Stimulated activated CD4-positive, alpha-beta T cell treated with anti-CD3 and anti-CD28 coated beads, Interleukin-1b, Interleukin-23, amount 100 ng/mL, for 24 hours (primary cell): ENCODE measurements at places on chromosomes 1 and 21.

DNA sequence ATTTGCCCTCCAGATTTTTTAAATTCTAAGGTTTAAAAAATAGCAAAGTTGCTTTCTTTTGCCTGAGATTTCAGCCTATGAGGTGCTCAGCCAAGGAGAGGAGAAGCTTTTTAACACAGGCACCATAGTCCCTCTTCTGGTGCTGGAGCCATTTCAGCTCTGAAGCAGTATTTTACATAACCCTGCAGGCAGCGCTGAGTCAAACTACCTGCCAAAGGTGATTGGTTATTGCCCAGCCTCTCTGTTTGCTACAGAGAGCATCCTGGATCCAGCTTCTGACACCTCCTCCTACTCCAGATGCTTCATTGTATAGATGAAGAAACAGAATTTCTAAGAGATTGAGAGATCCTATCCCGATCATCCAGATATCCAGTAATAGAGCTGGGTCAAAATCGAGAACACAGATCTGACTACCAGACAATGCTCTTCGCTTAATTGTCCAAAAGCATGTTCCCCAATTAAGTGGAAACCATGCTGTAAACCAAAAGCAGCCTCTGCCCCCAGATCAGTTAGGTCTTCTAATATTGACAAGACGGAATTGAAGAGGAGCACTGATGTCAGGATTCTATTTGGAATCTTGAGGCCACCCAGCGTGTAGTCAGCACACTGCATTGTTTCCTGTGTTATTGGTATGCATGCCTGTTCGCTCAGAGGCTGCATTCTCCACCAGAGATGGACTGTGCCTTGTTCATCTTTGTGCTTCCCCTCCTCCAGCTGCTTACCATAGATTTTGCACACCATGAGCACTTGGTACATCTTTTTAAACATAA, 22.1 kb downstream of the RGS8 start:
- no peak for DNase-seq

- no peak for DNase-seq
Observed at GRCh38 chr1:31400393-31400792, 12.6 kb upstream of the SERINC2 start.

DNA sequence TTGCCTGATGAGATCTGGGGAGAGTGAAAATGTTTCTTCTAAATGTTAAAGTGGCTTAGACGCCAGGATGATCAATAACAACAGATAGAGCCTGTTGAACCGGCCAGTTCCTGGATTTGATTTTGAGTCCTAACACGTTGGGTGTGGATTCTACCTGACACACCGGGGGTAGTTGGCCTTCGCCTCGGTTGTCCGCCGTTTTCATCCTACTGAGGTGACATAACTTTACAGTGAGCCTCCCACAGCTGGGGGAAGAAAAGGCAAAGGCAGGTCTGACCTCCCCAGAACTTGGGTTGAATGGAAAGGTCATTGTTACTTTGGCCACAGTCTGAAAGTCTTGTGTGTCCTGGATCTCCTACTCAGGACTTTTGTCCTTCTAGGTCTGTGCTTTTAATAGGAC, 1.1 kb downstream of the PGD start:
- no peak for DNase-seq

GRCh38 chr1:237042892-237043576, 1.1 kb downstream of the RYR2 start:
- no peak for DNase-seq

- no peak for DNase-seq
Observed at GRCh38 chr1:27366113-27366410, 699 bp downstream of the MAP3K6 start.

DNA sequence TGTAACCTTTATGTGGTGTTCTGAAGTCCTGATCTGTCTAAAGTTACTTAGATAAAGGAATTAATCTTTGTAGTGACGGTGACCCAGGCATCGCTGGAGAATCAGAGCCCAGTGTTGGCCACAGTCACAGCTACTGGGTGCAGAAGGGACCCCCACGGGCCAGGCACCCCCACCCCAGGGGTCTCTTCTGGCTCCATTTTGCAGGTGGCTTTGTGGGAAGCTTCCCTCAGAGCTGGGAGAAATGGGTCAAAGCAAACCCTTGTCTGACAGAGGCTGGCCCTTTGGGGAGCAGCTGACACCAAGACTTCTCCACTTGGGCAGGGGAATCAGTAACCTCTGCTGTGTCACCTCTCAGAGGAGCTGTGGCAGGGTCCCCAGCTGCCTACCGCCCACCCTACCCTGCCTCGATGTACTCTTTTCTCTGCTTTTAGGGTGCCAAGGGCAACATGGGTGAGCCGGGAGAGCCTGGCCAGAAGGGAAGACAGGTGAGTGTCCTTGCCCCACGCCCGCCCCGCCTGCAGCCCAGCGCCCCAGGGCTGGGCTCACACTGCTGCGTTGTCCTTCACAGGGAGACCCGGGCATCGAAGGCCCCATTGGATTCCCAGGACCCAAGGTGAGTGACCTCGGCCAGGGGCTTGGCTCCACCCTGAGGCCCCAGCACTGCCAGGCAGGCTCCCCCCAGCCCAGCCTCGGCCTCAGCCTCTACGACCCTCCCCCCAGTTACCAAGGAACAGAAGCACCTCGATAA, 17.7 kb downstream of the COL6A2 start:
- DNase-seq, result no peak

DNA sequence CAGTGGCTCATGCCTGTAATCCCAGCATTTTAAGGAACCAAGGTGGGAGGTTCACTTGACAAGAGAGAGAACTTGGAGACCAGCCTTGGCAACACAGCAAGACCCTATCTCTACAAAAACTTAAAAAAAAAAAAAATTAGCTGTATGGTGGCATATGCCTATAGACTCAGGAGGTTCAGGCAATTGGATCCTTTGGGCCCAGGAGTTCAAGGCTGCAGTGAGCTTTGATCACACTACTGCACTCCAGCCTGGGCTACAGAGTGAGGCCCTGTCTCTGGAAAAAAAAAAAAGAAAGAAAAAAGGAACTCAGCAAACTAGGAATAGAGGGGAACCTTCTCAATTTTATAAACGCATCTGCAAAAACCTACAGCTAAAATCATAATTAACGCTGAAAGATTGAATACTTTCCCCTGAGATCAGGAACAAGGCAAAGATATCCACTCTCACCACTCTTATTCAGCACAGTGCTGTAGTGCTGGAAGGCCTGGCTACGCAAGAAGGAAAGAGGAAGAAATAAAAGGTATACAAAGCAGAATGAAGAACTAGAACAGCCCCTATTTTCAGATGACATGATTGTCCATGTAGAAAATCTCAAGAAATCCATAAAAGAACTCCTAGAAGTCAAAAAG, 21.6 kb downstream of the HSF2BP start:
- no peak for DNase-seq

- DNase-seq, result no peak
Observed at GRCh38 chr21:38590449-38591217, 92.4 kb upstream of the ERG start.

DNA sequence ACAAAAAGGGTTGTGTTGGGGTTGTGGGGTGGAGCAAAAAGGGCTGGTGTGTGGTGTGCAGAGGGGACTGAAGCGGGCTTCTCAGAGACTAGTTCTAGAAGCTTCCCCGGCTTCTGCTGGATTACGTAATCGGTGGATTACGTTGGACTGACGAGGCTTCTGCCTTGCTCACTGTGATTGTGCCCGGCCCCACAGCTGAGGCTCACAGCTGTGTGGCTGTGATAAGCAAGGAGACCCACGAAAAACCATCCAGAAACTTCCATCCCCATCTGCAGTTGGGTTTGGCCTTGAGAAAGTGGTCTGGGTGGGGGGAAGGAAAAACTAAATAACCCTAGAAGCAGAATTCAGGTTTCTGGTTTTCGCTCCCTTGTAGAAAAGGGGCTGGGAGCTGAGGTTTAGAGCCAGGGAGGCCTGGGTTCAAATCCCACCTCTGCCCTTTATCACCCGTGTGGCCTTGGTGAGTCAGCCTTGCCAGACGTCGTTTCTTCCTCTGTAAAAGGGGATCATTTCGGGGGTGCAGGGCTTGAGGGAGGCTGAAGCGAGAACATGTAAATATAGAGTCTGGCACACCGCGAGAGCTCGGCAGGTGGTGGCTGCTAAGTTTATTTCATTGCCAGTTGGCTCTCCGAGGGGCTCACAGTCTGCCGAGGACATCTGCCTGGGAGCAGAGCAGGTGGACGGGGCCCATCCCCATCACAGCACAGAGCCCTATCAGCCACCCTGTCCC, 30.4 kb upstream of the DISP3 start:
- DNase-seq, result no peak

GRCh38 chr1:153612111-153612754, 704 bp downstream of the S100A16 start:
- DNase-seq, result no peak

DNA sequence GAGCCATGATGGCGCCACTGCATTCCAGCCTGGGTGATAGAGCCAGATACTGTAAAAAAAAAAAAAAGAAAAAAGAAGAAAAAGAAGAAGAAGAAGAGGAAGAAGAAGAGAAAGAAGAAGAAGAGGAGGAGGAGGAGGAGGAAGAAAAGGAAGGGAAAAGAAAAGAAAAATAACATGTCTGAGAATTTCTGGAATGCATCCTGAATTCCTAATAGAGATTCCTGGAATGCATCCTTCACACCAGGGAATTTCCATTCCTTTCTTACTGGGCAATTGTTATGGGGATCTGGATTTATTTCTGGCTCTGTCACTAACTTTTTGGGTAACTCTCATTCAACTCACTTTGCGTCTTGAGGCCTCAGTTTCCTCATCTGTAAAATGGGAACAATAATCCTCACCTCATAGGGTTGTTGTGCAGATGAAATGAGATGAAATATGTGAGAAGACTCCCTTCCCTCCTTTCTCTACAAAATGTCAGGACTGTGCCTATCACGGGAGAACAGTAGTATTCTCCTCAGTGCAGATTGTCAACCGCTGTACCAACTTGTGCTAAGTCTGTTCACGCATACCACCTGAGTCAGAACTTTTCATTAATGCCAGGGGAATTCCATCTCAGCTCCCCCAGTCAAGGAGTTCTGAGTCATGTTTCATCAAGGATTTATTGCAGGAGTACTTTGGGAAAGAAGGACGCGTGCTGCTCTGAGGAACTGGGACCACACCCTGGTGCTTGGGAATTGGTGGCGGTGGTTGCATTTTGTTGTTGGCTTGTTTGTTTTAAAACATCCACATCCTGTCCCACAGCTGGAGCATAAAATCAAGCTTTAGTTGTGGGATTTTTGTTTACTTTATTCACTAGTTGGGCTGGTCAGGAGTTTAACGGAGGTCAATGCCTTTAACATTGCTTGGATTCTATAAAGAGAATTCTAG, 42.4 kb upstream of the ROR1 start:
- no peak for DNase-seq

GRCh38 chr21:33554982-33555344, 12.1 kb downstream of the SON start:
- no peak for DNase-seq

DNA sequence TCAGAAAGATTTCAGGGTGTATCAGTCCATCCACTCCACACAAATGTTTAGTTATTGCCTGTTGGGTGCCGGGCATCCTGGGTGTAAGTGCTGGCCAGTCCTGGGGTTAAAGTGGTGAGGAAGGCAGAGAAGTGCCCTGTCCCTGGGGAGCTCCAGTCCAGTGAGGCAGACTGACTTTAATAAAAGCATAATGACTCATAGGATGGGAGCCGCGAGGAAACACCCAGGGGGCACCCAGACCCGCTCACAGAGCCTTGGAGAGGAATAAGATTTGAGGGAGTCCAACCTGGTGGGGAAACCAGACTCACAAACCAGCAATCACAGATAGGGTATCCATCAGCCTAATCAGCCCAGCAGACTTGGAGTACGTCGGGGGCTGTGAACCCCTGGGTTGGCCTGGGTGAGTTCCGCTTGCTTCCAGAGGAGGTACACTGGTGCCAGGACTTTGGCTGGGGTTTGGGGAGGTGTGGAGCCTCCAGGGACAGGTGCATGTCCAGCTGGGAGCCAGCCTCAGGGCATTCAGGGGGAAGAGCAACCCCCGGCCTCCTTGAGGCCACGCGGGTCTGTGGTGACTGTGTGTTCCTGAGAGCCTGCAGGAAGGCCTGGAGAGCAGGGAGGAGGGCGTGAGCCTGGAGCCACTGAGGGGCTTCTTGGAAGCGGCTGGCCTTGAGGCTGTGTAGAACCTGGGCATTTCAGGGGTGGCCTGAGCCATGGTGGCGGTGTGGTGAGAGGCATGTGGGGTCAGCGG, 3.7 kb downstream of the PEAR1 start:
- DNase-seq, result no peak
